ENCODE measurements at places on chromosomes 1 and 21. TPM values are rescaled to one million over a fixed set of nuclear protein-coding genes. Genes with fewer than 3 reads are reported as not detected.
A peak's percentile ranks its signal among the peaks of the same experiment; 100 is the strongest.

DNA sequence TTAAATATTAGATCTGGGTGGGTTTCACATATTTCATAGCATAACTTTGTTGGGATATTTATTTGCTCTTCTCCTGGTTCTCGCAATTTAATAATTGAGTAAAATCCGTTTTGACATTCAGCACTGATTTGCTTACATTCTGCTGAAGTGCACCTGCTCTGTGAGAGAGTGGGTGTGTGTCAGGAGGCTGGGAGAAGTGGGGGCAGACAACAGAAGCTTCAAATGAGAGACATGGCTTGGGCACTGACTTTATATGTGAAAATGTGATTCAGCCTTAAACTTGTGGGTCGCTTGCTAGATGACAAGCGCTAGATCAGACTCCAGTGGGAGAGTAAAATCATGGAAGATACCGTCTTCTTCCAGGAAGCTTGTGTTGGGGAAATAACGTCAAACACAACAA, 32.4 kb upstream of the KCNA2 start:
- DNase-seq = no peak

GRCh38 chr1:173341971-173342370, 134.8 kb upstream of the TNFSF4 start:
- no peak for DNase-seq

- no peak for DNase-seq
Measured at GRCh38 chr1:81478219-81478618, 322.5 kb upstream of the ADGRL2 start.

DNA sequence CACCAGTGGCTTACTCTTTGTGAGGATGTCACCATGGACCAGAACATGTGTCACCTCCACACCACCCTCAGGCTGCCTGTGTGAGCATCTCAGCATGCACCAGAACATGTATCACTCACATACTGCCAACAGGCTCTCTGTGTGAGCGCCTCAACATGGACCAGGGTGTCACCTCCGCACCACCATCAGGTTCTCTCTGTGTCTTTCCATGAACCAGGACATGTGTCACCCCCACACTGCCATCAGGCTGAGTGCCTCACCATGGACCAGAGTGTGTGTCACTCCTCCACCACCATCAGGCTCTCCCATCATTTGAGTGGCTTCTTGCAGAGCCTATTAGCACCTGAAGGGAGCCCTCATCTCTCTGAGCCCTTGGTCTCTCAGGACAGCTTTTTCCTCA, 125.2 kb downstream of the ZNF648 start:
- no peak for DNase-seq

DNA sequence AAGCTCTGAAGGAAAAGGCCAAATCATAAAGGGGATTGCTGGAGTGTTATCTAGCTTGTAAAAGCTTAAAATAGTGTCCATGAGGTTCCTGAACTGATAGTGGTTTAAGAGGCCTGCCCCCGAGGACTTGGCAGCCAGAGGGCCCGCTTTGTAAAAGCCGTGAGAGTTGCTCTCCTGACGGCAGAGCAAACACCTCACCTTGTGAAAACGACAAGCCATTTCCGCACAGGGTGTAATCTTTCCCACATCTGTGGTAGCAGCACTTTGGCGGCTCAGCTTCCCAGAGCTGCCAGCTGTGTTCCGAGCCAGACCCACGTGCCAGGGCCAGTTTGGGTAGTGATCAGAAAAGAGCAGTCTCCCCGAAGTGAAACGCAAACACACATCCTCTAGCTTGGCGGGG, 37.0 kb downstream of the SERBP1 start:
- no peak for DNase-seq

DNA sequence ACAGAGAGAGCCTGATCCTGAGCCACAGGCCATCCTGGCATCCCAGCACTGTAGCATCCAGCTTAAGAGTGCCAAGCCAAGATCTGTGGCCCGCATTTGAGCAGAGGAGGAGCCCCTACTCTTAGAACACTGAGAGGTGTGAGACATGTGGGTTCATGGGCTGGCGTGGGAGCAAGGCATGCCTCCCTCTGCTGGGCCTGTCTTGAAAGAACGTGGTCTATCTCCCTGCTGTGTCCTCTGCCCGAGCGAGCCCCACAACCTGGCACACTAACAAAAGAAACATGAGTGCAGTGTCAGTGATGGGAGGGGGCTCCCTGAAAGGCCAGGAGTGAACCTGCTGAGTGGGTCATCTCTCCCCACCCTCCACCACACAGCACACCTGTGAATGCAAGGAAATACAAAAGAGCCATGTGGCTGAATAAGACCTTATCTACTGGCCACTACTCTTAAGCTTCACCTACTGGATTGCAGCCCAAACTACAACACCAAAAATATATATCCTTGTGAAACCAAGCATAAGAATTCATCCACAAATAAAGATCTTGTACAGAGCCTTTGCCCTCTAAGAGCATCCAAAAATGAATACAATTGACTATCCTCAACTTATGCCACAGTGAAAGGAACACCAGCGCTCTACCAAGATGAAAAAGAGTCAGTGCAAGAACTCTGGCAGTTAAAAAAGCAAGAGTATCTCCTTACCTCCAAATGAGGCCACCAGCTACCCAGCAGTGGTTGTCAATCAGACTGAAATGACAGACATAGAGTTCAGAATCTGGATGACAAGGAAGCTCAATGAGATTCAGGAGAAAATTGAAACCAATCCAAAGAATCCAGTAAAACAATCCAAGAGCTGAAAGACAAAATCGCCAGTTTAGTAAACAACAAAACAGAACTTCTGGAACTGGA, 259.4 kb upstream of the DAB1 start:
- no peak for DNase-seq

NECTIN4 gene
- total RNA-seq = not detected

GRCh38 chr1:106817575-106817974, 238.9 kb upstream of the PRMT6 start:
- DNase-seq = no peak

DNA sequence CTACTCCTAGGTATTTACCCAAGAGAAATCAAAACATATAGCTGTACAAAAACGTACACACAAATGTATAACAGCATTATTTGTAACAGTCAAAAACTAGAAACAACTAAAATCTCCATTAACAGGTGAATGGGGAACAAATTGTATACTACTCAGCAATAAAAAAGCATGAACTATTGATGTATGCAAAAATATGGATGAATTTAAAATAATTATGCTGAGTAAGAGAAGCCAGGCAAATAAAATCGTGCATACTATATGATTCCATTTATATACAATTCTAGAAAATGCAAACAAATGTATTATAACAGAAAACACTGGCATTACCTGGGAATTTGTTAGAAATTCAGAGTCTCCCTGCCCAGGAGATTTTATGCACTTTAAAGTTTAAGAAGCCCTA, 150.1 kb downstream of the GDAP2 start:
- no peak for DNase-seq

- peak; percentile 79 for DNase-seq
Measured at GRCh38 chr1:236685917-236686814, at the start of gene ACTN2. TSS of gene ACTN2 (plus strand) at chr1:236686499. CDS start at chr1:236686674, 175 bp downstream.

GRCh38 chr1:22327411-22327810, 124.2 kb upstream of the ZBTB40 start:
- no peak for DNase-seq

DNA sequence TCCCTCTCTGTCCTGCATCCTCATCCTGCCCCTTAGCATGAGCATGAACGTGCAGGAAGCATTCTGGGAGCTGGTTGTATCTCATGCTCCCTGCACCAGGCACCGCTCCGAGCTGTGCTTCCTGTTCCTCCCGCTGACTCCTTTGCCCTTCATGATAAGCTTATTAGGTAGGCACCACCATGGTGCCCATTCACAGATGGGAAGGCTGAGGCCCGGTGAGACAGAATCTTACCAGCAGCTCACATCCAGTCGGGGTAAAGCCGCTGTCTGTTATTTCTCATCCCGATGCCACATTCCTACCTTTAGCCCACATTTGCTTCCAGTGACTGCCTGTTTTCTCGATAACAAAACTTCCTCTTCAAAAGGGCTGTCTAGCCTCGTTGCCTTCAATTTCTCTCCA, 7.3 kb downstream of the MIIP start:
- no peak for DNase-seq

SLC25A34 gene
- total RNA-seq = 0.40 TPM

DNA sequence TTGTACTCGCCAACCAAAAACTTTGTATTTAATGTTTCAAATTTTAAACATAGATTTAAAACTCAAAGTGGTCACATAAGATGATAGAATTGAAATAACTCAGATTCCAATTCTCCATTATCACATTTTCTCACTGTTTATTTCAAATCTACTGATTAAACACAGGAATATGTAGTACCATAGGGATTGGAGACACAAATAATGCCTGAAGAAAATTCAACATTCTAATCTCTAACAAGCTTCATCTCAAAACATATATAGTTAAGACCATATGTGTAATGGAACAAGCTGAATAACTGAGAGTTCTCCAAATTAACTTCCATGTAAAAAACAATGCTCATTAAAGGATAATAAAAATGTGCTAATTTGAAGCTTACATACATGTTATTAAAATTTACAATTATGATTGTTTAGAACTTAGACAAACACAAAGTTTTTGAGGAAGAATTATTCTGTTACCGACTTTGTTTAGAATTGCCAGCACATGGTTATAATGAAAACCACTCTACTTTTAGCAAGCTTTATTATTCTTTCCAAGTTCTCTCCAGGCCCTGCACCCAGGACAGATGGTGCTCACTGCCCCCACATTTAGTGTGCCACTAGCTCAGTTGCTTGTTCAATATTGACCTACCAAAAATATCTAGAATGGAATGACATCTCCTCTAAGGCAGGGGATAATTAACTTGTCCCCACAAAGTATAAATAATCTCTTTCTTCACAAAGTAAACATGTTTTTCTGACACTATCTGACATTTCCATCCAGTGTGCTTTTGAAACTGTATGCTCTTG, 467.2 kb downstream of the TTLL7 start:
- no peak for DNase-seq

DNA sequence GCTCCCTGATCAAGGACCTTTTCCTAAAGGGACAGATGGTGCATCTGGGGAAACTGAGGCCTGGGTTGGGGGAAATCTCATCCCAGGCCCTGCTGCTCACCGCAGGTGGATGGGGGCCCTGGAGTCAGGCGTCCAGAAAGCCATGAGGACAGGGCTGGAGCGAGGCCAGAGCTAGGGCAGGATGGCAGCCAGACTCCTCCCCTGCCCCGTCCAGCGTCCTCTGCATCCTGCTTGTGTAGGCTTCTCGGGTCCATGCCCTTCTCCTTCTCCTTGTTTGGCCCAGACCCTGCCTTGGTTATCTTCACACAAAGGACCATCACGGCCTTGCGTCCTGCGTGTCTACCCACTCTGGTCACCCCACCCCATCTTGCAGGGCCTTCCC, 43.0 kb downstream of the TRIM11 start:
- DNase-seq = no peak

CACHD1 gene
- 7.1 TPM for total RNA-seq

GBP2 gene
- total RNA-seq = 19.1 TPM

GRCh38 chr1:186829686-186830587, 1.2 kb downstream of the PLA2G4A start:
- no peak for DNase-seq

DNA sequence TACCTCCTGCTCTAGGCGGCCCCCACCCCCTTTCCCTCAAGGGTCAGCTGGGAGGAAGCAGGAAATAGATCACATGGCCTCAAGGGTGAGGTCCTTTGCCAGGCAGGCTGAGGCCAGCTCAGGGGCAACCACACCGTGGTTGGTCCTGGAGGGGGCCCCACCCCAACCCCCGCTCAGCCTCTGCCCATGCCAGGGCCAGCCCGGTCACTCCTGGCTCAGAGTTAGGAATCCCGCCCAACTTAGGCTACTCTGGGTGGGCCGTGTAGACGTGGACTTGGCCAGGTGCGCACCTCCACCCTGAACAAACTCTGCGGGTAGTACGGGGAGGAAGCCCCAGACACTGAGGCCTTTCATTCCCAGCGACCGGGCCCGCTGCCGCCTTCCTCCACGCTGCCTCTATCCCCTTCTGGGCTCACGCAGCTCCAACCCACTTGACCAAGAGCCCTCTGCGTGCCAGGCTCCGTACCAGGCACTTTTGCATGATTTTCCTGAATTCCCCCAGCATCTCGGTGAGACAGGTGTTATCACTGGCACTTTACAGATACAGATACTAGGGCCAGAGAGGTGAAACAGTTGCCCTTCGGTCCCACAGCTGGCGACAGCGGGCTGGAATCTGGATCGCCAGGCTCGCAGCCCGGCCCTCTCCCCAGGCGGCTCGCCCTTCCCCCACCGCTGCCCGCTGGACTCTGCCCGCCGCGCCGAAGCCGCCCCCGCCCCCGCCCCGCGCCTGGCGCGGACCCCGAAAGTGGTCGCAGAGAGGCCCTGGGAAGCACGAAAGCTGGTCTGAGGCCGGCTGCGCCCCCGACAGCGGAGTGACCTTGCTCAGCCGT, 769 bp downstream of the GALE start:
- DNase-seq = peak; percentile 97

DNA sequence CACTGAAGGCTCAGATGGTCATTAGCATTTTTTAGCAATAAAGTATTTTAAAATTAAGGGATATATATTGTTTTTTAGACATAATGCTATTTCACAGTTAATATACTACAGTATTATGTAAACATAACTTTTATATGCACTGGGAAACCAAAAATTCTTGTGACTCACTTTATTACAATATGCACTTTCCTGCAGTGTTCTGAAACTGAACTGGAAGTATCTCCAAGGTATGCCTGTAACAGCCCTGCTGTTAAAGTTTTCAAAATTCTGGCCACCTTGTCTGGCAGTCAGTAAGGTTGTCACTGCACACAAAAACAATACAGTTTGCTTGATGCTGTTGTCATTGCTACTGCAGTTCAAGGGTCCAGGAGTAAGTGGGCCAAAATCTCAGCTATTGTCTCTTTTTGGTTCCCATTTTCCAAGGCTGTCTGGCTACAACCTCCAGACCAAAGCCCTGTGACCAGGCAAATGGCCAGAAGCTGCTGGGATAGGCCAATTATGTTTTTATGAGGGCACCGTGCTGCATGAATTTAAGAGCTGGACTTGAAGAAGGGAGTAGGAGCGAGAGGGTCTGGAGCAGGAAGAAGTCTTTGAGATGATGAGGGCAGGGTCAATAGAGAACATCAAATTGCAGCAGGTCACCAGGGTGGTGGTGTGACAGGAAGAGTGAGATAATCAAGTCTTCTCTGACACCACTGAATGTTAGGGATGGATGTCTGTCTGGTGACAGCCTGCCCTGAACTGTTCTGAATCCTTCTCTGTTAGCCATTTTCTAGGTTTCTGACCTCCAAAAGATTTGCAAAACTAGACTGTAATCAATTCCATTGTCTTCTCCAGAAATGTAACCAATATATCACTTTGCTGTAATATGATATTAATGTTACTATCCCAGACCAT, 82.3 kb upstream of the CACHD1 start:
- DNase-seq = no peak

GRCh38 chr1:3790500-3790923, 5.8 kb downstream of the LRRC47 start:
- no peak for DNase-seq

- DNase-seq = peak; percentile 66
Measured at GRCh38 chr1:158203693-158204457, 23.2 kb downstream of the CD1D start.

DNA sequence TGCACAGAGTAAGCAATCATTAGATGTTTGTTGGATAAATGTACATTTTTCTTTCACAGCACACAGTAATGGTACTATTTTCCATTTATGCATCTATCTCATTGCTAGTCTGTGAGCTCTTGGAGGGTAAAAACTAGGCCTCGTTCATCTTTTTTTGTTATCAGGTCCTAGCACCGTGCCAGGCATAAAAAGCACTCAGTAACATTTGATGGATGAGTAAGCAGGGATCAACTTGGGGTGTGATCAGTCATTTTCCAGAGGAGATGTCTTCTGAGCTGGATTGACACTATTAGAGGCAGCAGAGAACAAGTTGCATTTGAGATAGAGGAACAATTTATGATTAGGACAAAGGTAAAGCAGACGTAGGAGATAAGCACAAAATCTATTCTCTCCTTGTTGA, 4.3 kb upstream of the VTCN1 start:
- DNase-seq = no peak

- DNase-seq = no peak
Measured at GRCh38 chr1:46413596-46413985, 19.5 kb downstream of the FAAH start.
